Hematopoietic multipotent progenitor cell (in vitro differentiated cells): ENCODE measurements at places on chromosomes 1 and 21. TPM values are rescaled to one million over a fixed set of nuclear protein-coding genes. Genes with fewer than 3 reads are reported as not detected.

Gene FMO4
- 1.9 TPM for total RNA-seq

Gene AGMAT
- 1.1 TPM for total RNA-seq

Gene GNAT2
- 0.27 TPM for total RNA-seq

Gene OR6N1
- total RNA-seq: not detected

Gene ATP1A4
- total RNA-seq: under 0.01 TPM

Gene CRP
- total RNA-seq: not detected

Gene ASCL5
- total RNA-seq: not detected

Gene ARHGAP29
- 0.27 TPM for total RNA-seq

Gene NFASC
- under 0.01 TPM for total RNA-seq
